H9 (cell line): ENCODE measurements at places on chromosomes 7 and 10.

DNA sequence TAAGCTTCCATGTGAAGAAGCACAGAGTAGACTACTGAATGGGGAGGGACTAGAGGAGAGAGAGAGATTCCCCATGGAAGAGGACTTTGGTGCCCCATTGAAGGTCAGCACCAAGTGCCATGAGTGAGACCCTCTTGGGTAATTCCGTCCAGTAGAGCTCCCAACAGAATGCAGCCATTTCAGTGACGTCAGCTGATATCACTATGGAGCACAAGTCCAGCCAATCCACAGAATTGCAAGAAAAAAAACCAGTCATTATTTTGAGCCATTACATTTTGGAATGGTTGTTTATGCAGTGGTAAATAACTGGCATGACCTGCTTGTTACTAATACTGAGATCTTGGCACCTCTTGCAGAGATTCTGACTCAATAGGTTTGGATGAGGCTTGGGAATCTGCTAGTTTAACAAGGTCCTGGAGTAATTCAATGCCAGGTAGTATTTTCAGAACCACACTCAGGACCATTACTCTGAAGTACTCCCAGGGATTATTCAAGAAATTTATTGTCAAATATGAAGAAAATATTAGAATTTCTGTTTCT is 52.6 kb upstream of the SP8 start:
- no peaks in the 10 kb centered on the region for H3K36me3 ChIP-seq
- no peaks in the 10 kb centered on the region for H3K4me1 ChIP-seq
- H3K4me3 ChIP-seq: no peak overlapping the region
- DNase-seq: no peak
- no peaks in the 10 kb centered on the region for H3K27me3 ChIP-seq
- H3K27ac ChIP-seq: no peak overlapping the region

GRCh38 chr7:107938456-107939250 is 47.7 kb downstream of the DLD start:
- H3K4me3 ChIP-seq: no peak overlapping the region
- H3K27ac ChIP-seq: no peak overlapping the region
- no peak for DNase-seq
- peaks cover 49% of the 10 kb centered on the region for H3K36me3 ChIP-seq

GRCh38 chr7:106609416-106609815 is 51.5 kb downstream of the CCDC71L start:
- no peaks in the 10 kb centered on the region; the same call in 1 of the 2 replicates for H3K4me1 ChIP-seq
- no peak overlapping the region for H3K27ac ChIP-seq
- H3K27me3 ChIP-seq: no peaks in the 10 kb centered on the region
- no peak for DNase-seq

DNA sequence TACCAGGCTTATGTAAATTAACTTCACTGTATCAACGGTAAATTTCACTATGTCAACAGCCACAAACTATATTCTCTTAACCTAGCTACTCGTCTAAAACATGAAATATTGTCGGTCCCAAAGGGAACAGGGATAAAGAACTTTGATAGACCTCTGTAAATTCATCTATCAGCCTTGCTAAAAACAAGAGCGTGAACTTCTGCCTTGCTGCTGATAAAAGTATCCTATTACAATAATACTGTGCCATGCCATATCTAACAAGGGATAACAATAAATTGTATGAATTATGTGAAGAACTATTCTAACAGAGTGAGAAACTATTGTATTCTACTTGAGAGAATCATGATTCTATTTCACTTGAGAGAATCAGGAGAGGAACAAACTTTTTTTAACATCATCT is 117.2 kb downstream of the CNOT4 start:
- H3K4me3 ChIP-seq: no peak overlapping the region
- no peak for DNase-seq
- H3K27me3 ChIP-seq: no peaks in the 10 kb centered on the region
- H3K27ac ChIP-seq: no peak overlapping the region

GRCh38 chr10:48811461-48811860 is 126.8 kb downstream of the WDFY4 start:
- no peak for DNase-seq
- H3K4me1 ChIP-seq: no peaks in the 10 kb centered on the region
- no peaks in the 10 kb centered on the region for H3K36me3 ChIP-seq
- peaks cover 4% of the 10 kb centered on the region; the same call in 1 of the 2 replicates for H3K27me3 ChIP-seq
- no peak overlapping the region for H3K27ac ChIP-seq
- no peak overlapping the region for H3K4me3 ChIP-seq

- no peaks in the 10 kb centered on the region for H3K27me3 ChIP-seq
- no peaks in the 10 kb centered on the region for H3K4me1 ChIP-seq
- DNase-seq: no peak
- H3K36me3 ChIP-seq: no peaks in the 10 kb centered on the region
- H3K27ac ChIP-seq: no peak overlapping the region
- no peak overlapping the region for H3K4me3 ChIP-seq
These were observed 490.5 kb downstream of the TCERG1L start for GRCh38 chr10:130820880-130821482.

DNA sequence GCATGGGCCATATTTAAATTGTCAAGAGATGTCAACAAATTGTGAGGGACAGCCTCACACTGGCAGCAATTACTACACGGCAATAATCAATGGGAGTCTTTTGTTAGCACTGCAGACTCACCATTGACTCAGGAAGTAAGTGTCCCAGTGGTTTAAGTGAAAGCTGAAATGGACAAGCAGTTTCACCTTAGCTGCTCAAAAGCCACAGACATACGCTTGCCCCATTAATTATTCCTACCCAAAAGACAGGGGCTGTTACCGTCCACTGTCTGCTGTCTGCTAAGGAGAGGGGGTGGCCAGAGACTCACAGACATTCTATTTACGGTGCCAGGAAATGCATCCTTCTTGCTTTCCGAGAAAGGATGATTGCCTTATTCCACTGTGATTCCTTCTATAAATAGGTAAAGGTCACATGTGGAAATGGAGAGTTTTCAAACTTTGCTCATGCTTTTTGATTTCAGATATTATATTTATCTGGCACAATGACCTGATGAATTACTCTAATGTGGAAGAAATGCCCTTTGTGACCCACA is 309.7 kb upstream of the NFE2L3 start:
- H3K27ac ChIP-seq: no peak overlapping the region
- H3K27me3 ChIP-seq: no peaks in the 10 kb centered on the region
- DNase-seq: no peak
- H3K4me1 ChIP-seq: no peaks in the 10 kb centered on the region
- H3K4me3 ChIP-seq: no peak overlapping the region

GRCh38 chr7:90603346-90603745 is 7.2 kb downstream of the CDK14 start:
- no peak for DNase-seq
- H3K27ac ChIP-seq: no peak overlapping the region
- H3K27me3 ChIP-seq: no peaks in the 10 kb centered on the region
- H3K4me1 ChIP-seq: no peaks in the 10 kb centered on the region; the same call in 1 of the 2 replicates

DNA sequence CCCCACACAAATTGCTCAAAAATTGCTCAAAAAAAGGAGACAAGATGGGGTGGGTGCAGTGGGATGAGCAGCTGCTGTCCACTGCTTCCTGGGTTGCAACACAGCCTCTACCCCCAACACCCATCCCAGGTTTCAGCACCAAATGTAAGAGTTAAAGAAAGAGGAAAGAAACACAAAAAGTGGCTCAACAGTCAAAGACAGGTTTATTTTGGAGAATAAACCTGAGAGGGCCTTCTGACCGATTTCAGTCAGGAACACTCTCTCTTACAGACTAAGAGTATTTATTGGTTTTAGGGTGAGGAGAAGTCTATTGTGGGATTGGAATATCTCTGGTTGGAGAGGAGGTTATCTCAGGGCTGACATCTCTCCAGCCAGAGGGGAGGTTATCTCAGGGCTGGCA is 28.4 kb downstream of the OR13A1 start:
- H3K4me3 ChIP-seq: no peak overlapping the region
- peaks cover 4% of the 10 kb centered on the region; the same call in 1 of the 2 replicates for H3K36me3 ChIP-seq
- no peaks in the 10 kb centered on the region for H3K27me3 ChIP-seq
- no peak for DNase-seq
- H3K27ac ChIP-seq: no peak overlapping the region
- no peaks in the 10 kb centered on the region for H3K4me1 ChIP-seq

DNA sequence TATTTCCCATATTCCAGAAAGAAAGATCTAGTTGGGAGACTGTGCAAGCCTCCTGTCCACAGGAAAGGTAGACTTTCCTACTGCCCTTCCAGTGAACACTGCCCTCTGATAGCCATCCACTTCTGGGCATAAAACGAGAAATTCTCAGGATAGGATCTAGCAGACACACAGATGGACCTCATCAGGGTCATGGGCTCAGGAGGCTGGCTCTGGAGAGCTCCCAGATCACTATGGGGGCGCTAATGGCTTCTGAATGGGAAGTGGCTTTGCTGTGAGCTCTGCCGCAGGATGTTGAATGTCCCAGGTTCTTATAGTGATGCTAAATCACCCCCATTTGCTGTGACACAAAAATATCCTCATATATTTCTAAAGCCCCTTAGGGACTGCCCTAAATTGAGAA is 77.1 kb downstream of the SVIL start:
- 0 out of 2 replicates have a peak, but pooled peaks cover 3% of the 10 kb centered on the region for H3K36me3 ChIP-seq
- no peak overlapping the region for H3K4me3 ChIP-seq
- no peaks in the 10 kb centered on the region for H3K27me3 ChIP-seq
- no peak overlapping the region for H3K27ac ChIP-seq

GRCh38 chr7:17359610-17360009 is 61.2 kb downstream of the AHR start:
- H3K27ac ChIP-seq: no peak overlapping the region
- peaks cover 22% of the 10 kb centered on the region for H3K36me3 ChIP-seq
- H3K4me3 ChIP-seq: no peak overlapping the region

- no peak overlapping the region for H3K27ac ChIP-seq
- no peaks in the 10 kb centered on the region for H3K4me1 ChIP-seq
- H3K36me3 ChIP-seq: peaks cover 67% of the 10 kb centered on the region
- DNase-seq: no peak
- H3K27me3 ChIP-seq: no peaks in the 10 kb centered on the region
These were observed 12.9 kb downstream of the ZYX start for GRCh38 chr7:143394068-143394467.

DNA sequence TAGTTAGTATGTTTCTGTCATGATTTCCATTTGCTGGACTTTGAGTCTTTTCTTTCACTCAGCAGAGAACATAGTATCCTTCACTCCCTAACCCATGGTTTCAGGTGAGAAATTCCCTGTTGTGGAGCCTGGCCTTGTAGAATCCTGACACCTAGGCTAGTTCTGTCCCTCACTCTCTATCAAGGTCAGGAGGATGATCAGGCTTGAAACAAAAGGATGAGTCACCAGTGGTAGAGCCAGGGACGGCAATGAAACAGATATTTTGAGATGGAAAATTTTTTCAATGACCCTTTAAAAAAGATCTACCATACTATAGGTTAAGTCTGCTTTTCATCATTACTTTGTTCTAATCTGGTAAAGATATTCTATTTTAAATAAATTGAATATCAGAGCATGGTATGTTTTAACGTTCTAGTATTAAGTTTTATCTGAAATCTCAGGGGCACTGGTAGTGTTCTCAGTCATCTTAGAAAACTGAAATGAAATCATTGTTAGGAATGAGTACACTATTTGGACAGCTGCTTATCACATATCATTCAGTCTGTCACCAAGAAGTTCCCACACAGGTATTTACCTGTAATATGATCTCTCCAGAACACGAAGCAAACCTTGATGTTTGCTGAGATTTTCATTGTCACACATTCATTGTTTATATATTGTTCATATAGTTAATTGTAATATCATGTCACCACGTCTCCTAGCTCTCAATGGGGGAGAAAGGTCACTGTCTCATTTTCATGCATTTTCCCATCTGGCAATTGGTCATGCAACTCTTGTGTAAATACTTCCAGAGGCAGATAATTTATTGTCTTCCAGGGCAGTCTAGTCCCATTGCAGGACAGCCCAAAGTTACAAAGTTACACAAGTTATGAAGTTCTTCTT is 299.9 kb upstream of the LRRTM3 start:
- H3K27ac ChIP-seq: no peak overlapping the region
- no peak for DNase-seq
- no peaks in the 10 kb centered on the region for H3K4me1 ChIP-seq
- H3K36me3 ChIP-seq: no peaks in the 10 kb centered on the region
- no peak overlapping the region for H3K4me3 ChIP-seq

DNA sequence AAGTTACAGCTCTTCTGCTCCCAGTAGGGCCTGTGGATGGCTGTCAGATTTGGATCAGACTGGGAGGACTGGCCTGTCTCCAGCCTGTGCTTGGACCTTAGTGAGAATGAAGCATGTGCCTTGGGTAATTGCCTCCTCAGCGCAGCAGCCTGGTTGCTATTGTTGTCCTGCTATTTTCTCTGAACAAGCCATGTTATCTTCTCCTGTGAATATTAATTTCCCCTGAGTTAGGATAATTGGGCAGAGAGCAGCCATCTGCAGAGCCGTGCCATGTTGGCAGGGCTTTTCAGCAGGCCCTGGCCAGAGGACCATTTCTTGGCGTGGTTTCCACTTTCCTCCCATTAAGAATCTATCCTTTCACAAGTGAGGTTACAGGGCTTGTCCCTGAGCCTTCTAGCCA is 497.3 kb downstream of the SORCS3 start:
- no peaks in the 10 kb centered on the region for H3K36me3 ChIP-seq
- no peaks in the 10 kb centered on the region for H3K27me3 ChIP-seq
- DNase-seq: no peak
- H3K4me1 ChIP-seq: no peaks in the 10 kb centered on the region

DNA sequence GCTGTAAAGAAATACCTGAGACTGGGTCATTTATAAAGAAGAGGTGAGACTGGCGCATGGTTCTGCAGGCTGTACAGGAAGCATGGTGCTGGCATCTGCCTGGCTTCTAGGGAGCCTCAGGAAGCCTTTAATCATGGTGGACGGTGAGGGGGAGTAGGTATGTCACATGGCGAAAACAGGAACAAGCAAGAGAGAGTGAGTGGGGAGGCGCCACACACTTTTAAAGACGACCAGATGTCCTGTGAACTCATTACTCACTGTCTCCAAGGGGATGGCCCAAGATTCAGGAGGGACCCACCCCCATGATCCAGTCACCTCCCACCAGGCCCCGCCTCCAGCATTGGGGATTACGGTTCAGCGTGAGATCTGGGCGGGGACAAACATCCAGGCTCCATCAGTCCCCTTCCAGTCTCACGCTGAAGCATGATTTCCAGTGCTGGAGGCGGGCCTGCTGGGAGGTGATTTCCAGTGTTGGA is 3.2 kb downstream of the ZNF316 start:
- DNase-seq: peak; percentile 95
- peaks cover 4% of the 10 kb centered on the region; the same call in 2 of the 3 replicates for H3K36me3 ChIP-seq
- no peak overlapping the region for H3K27ac ChIP-seq
- H3K4me3 ChIP-seq: no peak overlapping the region
- no peaks in the 10 kb centered on the region; the same call in 1 of the 2 replicates for H3K4me1 ChIP-seq

DNA sequence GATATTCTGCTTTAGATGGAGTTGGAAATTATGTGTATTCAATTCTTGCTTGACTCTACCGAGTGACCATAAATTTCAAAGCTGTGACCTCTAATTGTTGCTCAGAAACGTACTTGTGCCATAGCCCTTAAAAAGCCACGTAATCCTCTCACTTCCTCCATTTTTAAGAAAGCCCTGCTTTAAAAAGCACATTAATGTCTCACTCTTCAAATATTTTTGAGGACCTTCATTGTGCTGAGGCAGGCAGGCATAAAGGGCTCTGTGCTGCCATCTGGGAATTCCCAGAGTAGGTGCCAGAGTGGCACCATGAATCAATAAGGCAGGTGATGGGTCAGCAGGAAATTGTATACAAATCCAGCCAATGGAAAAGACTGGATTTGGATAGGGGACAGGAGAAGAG is 97.7 kb upstream of the FAM204A start:
- H3K4me3 ChIP-seq: no peak overlapping the region
- H3K27ac ChIP-seq: no peak overlapping the region
- no peaks in the 10 kb centered on the region for H3K36me3 ChIP-seq
- H3K27me3 ChIP-seq: no peaks in the 10 kb centered on the region
- H3K4me1 ChIP-seq: no peaks in the 10 kb centered on the region
- no peak for DNase-seq

- DNase-seq: no peak
- H3K27ac ChIP-seq: no peak overlapping the region
- H3K36me3 ChIP-seq: peaks cover 11% of the 10 kb centered on the region
These were observed 51.3 kb upstream of the VIPR2 start for GRCh38 chr7:159195946-159196345.
